ENCODE measurements at places on chromosomes 4 and X.

GRCh38 chrX:127390316-127390715, 570.8 kb downstream of the PRR32 start:
- DNase-seq: no peak

DNA sequence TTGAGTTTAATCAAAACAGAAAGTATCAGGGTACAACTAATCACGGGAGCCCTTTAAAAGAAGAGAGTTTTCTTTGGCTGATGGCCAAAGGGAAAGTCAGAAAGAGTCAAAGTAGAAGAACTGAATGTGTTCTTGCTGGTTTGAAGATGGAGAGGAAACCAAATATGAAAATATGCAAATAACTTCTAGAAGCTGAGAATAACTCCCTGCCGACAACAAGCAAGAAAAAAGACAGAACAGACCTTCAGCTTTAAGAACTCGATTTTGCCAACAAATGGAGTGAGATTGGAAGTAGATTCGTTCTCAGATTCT, 903.8 kb downstream of the STIM2 start:
- DNase-seq: no peak

- DNase-seq: no peak
Observed at GRCh38 chrX:85928606-85929005, 118.8 kb downstream of the CHM start.

DNA sequence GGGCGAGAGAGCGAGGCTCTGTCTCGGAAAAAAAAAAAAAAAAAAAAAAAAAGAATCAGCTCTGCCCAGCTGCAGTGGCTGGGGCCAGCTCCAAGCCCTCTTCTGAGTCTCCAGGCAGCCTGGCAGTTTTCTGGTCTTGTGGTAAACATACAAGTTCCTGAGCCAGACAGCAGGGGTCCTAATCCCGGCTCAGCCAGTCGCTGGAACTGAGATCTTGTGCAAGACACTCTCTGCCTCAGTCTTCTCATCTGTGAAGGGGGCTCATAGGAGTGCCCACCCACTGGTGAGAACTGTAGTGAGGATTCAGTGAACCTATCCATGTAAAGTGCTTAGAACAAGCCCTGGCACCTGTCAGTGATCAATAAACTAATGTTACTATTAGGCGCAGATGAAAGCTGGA, 41.8 kb downstream of the C4orf50 start:
- DNase-seq: no peak

DNA sequence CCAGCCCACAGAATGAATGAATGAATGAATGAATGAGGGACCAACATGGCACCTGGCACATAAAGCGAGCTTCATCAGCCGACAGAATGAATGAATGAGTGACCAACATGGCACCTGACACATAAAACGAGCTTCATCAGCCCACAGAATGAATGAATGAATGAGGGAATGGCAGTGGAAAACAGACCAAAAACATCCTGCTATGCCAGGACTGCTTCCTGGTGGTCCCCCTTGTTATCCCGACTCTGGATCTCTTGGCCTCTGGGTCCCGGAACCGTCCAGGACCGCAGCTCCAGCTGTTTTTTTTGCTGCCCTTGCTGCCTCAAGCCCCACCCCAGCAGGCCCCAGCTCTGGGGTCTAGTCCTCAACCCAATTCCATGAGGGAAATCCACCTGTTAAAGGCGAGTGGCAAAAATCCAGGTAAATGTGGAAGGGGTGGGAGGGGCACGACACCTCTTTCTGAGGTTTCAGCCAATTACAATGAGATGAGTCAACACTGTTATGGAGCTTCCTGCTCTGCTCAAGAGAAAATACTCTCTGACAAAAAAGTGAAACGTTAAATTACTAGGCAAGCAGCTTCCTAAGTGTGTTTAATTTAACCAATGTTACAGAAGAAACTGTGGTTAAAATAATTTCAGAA, 72.0 kb upstream of the MTNR1A start:
- no peak for DNase-seq

DNA sequence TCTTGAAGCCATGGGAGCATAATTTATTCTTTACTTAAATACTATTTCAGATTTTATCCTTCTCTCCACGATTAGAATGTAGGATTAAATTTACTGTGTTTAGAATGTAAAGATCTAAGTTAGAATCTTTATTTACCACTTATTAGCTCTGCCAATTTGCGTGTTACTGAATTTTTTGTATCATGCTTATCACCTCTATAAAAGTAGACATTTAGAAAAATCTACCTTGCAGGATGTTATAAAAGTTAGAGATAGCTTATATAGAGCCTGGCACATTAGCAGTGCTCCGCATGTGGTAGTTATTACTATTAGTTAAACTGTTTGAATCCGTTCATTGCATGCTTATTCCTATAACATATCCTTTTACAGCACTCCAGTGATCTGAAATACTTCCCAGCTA, 97.9 kb downstream of the BANK1 start:
- DNase-seq: no peak

DNA sequence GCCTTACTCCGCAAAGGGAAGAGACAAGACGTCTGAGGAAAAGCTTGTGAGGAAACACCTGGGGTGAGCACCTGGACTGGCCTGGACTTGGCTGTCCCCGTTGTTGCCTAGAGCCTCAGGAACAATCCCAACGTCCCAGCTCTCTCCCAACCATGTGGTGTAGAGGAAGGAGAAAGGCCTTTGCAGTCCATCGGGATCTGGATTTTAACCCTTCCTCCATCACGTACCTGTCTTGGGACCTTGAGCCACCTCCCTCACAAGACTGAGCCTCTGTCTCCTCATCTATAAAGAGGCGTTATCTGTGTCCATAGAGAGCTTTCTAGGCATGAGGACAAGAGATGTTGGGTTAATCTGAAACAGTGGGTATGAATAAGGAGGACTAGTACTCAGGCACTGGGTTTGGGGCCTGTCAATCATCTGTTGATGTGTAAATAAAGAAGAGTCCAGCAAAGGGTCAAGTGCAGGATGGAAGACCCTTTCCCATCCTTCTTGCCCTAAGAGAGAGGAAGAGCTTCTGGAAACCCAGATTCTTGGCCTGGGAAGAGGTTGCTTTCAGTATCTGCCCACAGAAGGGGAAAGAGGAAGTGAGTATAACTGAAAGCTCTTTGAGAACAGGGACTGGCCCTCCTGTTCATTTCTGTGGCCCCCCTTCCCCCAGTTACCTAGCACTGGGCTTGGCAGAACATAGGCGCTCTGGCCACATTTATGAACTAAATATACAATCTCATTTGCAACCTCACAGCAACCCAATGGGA, 137.1 kb downstream of the PJA1 start:
- no peak for DNase-seq

DNA sequence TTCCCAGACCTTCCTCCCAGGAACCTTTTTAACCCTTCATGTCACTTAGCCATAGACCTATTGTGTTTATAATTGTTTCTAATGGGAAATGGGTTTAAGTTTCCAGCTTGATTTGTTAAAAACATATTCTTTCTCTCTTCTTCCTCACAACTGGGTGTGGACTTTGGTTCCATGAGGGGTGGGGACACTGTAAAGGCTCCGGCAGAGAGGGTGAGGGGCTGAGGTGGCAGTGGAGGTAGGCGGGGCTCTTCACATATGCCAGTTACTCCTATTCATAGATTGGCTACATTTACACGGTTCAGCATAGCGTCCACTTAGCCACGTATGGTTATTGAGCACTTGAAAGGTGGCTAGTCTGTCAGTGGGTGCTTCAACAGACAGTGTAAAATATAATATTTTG, 7.8 kb downstream of the INTS6L start:
- no peak for DNase-seq

DNA sequence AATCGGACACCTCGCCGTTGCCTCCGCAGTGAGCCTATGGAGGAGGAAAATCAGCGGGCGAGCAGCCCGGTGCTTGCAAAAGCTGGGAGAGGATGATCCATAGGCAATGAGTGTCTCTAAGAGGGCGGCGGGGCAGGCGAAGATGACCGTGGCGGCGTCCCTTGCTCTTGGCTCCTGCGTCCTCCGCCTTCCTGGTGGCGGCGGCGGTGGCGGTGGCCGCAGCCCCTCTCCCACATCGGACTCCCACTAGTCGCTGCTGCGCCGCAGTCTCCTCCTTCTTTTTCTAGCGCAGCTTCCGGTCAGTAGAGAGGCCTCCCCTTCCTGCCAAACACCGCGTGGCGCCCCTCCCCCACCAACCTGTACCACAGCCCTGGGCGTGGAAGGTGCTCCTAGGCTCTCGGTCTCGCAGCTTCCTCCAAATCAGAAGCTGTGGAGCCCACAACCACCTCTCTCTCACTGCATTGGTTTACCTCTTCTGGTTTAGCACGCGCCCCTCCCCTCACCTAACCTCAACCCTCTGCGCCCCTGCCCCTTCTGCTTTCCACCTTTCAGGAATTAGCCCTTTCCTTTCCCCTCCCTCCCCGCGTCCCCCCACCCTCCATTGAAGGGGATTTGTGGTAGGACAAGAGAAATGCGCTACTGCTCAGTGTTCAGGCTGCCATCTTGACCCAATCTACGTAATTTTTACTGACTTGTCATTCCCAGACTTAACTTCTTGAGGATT, at the start of gene SPIN3:
Gene SPIN3 (minus strand): TSS at position 271 of the 724 bp plus-strand sequence. CDS start 594 bp downstream, outside the sequence.
- DNase-seq: peak; percentile 42

DNA sequence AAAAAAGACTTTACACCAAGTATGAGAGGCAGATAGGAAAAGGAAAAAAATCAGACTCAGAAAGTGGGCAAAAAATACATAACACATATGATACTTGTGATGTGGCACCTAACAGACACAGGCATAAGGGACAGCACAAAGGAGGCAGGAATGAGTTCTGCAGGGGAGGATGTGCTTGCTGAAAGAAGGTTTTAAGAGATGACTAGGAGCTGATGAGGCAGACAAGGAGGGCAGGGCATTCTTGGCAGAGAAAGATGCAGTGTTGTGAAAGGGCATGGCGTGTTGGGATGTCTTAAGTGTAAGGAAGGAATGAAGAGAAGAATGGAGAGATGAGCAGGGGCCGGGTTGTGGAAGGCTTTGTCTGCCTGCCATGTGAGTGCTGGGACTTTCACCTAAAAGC, 49.7 kb upstream of the TMEM154 start:
- DNase-seq: no peak

- no peak for DNase-seq
Observed at GRCh38 chrX:71239781-71240180, 14.2 kb downstream of the ZMYM3 start.

- no peak for DNase-seq
Observed at GRCh38 chrX:27380163-27380845, 82.8 kb downstream of the PPP4R3C start.

DNA sequence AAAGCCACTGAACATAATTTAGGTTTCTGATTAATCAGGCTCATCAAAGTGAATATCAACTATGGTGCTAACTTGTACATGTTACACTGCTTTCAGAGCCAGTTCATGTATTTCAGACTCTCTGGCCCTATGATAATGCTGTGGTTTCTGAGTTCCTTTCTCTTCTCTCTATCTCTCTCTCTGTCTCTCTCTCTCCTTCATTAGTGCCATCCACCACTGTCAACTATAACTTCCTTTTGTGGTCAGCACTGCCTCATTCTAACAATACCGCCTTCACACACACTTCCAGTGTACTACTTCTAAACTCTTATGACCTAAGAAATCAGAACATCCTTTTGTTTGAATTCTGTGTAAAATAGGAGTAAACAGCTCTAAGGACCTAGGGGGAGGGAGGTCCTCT, 907.1 kb downstream of the RPA4 start:
- no peak for DNase-seq

DNA sequence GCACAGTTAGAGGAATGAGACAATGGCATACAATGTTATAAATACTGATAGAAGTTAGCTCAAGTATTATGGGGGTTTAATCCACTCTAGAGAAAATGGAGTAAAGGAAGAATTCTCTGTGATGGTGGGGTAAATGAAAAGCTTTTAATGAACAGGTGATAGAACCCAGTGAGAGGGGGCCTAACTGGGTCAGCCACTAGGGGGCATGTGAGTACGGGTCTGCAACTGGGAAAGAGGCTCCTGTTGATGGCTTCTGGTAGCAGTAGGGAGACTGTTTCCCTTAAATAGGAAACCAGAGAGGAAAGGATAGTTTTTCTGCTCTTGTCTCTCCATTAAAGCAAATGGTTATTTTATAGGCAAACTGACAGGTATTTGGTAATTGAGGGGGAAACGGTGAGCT, 132.8 kb upstream of the GPR101 start:
- DNase-seq: no peak

DNA sequence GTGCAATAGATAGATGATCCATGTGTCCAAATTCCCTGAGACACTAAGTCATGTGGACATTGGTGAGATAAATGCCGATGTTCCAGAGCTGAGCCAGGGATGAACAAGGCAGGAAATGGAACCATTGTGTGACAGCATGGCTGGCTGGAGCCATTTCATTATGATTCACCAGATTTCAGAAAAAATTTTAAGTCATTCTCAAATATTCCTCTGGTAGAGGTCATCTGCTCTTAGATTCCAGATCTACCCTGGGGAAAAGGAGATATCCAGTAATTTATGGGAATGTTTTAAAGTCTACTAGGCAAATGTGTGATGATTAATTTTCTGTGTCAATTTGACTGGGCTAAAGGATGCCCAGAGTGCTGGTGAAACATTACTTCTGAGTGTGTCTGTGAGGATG, 287.3 kb downstream of the STK32B start:
- no peak for DNase-seq

GRCh38 chr4:21890231-21890630, 58.3 kb downstream of the KCNIP4 start:
- DNase-seq: no peak

GRCh38 chr4:74948236-74948635, 15.3 kb downstream of the PARM1 start:
- no peak for DNase-seq

- DNase-seq: peak; percentile 15
Observed at GRCh38 chr4:113636877-113637276, 124.7 kb downstream of the CAMK2D start.

DNA sequence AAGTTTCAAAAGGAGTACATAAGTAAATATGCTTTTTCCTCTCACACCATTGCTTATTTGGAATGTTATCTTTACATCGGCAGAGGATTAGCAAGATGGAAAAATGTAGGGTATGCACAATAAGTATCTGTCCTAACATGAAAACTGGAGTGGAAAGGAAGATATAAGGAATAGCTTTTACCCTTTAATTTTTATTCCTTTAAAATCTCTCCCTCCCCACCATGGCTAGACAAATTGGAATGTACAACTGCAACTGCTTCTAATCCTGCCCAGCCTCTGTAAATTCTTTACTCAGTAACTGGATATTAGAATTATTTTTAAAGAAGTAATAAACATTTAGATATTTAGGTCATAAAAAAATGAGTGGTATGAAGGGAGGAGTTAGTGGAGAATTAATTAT, 171.5 kb downstream of the PCDH18 start:
- no peak for DNase-seq

All from CD4-positive, alpha-beta T cell (primary cell).